ENCODE measurements at places on chromosomes 7 and 10.

GRCh38 chr7:133609806-133610205, 356.9 kb downstream of the EXOC4 start:
- DNase-seq, result no peak

- DNase-seq, result no peak
Observed at GRCh38 chr10:7700577-7701125, 2.5 kb upstream of the ITIH2 start.

GRCh38 chr10:19629567-19629966, 186.7 kb upstream of the PLXDC2 start:
- peak; percentile 55 for DNase-seq

DNA sequence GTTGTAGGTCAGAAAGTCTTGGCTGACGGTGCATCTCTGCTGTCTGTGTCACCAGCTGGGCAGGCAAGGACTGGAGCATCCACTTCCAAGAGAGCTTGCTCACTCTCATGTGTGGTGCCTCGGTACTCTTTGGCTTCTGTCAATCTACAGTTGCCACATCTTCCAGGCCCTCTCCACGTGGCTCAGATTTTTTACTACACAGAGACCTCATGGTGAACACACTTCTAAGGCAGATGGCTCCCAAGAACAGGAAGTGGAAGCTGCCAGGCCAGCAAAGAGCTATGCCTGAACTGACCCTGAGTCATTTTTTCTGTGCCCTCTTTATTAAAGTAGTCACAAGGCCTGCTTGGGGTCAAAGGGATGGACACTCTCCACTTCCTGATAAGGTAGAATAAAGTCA, 351.5 kb upstream of the AUTS2 start:
- no peak for DNase-seq

- no peak for DNase-seq
Observed at GRCh38 chr7:152144557-152145245, 119.2 kb downstream of the GALNT11 start.
